Fibroblast of the aortic adventitia (primary cell): ENCODE measurements at places on chromosomes 16 and 17. TPM values are rescaled to one million over a fixed set of nuclear protein-coding genes. Genes with fewer than 3 reads are reported as not detected.

DNA sequence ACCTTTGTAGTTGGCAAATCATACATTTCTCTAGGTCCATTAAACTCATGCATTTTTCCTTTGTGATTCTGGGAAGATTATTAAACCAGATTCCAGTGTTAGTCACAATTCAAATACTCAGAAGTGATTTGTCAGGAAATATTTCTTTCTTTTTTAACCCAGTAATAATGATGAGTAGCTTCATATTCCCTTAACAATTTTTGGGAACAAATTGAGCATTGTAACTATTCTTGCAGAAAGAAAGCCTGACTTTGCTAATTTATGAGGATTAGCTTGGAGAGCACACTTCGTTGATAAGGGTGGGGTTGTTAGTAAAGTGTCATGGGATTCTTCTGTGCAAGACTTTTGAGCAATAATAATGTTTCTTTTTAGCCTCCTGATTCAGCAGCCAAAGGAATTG lies 18.7 kb upstream of the KRT24 start:
- peak; percentile 3 for DNase-seq

DNA sequence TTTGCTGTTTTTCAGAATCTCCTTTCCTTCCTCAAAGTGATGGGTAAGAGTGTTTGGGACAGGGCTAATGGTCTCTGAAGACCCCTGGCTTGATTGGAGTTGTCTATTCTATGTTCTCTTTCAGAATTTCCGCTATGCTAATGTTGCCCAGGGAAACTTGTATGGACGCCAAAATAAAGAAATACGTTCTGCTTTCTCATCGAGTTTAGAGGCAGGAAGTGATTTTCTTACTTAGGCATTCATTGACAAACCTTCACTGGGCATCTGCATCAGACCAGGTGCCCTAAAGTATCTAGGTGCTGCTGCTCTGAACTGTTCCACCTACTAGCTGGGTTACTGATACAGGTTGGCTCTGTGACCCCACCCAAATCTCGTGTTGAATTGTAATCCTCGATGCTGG lies 787.9 kb upstream of the EEF2KMT start:
- no peak for DNase-seq

GRCh38 chr17:28178800-28179199 lies 136.3 kb downstream of the NLK start:
- no peak for DNase-seq

Gene LDHD
- 0.18 and 2.9 TPM in 2 replicates for total RNA-seq

Gene PERCC1
- not detected in 2 replicates for total RNA-seq

DNA sequence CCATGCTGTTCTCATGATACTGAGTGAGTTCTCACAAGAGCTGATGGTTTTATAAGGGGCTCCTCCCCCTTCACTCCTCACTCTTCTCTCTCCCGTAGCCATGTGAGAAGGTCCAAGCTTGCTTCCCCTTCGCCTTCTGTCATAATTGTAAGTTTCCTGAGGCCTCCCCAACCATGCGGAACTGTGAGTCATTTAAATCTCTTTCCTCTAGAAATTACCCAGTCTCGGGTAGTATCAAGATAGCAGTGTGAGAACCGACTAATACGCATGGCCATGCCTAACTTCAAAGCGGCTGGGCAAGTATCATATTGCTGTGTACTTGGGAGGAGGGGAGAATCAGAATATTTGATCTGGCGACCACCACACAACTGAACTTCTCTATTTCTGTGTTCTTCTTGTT lies 88.3 kb downstream of the PRKCB start:
- DNase-seq, result no peak

Gene HIGD1B
- total RNA-seq, result not detected in 2 replicates

Gene TNFSF13
- total RNA-seq, result 1.1 and 1.4 TPM in 2 replicates
